ENCODE measurements at places on chromosomes 6 and 20.

DNA sequence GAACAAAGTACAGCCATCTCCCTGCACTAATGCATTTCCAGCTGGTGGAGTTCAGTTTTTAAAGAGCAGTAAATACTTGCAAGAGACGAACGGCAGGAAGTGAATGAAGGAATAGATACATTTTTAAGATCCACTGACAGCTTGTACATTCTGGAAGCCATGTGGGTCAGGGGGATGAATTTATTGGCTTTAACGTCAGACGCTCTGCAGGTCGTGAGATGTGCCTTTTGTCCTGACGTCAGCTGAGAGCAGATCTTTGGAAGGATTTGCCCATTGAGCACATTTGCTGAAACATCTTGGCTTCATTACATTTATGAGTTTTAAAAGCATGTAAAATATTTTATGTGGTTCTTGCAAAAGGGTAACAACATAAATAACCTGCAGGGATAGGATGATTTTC, 29.5 kb upstream of the SALL4 start:
- DNase-seq, result no peak

GRCh38 chr20:430091-430999, 22.2 kb downstream of the RBCK1 start:
- DNase-seq, result no peak

GRCh38 chr6:37876843-37877242, 57.3 kb downstream of the ZFAND3 start:
- DNase-seq, result no peak

- DNase-seq, result no peak
Measured at GRCh38 chr20:43731469-43731868, 4.7 kb upstream of the GTSF1L start.

DNA sequence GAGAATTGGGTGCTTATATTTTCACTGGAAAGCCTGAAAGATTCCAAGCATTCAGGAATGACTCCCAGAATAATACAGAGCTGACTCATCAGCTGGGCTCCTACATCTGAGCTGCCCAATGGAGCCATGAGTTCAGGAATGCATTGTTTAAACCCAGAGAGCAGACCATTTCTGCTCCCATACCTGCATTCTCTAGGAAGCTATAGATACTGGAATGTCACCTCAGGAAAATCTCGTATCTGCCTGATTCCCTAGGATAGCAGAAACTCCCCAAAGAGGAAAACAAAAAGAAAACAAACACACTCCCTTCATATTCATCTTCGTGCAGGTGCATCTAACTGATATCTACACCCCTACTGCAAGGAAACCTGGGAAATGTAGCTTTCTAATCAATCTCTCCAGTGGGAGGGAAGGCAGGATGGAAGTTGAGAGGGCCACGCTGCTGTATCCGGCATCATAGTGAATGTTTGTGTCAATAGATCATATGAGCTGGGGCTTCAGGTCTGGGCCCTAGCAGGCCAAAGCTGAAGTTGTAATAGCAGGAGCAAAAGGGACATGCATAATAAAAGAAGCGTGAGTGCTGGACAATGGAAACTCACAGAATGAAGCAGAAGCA, 8.2 kb upstream of the SLC2A12 start:
- no peak for DNase-seq

DNA sequence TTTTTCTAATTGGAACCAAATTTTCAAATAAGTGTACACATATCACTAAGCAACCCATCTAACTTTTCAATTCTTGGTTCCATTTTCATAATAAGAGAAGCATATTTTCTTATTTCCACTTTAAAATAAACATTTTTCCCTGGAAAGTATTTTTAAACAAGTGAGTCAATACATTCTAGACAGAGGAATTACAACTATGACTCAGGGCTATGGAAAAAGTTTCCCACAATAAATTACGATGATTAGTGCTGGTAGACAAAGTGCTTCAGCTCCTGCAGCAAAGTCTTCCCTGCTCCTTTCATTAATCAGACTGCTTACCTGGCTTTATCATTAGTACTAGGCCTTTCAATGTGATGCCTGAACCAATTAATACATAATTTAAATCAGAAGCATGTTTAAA, 322.5 kb downstream of the HACE1 start:
- DNase-seq, result no peak

DNA sequence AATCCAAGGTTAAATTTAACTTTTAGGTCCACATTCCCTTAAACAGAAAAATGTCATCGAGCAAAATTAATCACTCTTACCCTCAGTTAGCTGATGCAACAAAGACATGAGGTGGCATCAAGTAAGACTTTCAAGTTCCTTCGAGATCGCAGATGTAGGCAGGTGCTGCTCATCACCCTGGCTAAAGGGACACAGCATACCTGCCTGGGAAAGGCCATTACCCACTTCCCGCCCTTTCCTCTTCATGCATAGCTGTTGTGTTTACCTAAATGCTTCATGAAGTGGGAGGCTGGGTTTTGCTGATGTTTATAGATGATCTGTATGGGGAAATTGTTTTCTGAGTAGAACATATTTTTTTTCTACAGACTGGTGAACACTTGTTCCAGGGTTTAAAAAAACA, 67.7 kb downstream of the GFRA4 start:
- DNase-seq, result no peak

- DNase-seq, result no peak
Measured at GRCh38 chr6:149384464-149384863, 15.6 kb upstream of the SUMO4 start.

- DNase-seq, result no peak
Measured at GRCh38 chr20:56001106-56001785, 4.1 kb downstream of the CBLN4 start.

DNA sequence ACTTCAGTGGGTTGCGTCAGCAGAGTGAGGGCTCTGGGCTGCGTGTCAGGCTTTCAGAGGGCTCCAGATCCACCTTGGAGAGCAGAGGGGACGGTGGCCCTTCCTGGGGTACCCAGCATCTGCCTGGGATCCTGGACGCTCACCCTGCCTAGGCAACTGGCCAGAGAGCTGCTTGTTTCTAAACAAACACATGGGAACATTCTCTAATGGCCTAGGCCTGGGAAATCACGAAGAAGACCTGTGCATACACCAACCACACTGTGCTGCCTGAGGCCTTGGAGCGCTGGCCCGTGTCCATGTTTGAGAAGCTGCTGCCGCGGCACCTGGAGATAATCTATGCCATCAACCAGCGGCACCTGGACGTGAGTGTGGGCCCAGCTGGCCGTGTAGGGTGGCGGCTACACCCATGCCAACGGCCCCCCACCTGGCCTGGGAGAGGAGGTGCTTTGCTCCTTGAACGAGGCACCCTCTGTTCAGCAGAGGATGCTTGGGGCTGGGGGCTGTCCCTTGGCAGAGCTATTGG, 32.2 kb downstream of the PYGB start:
- DNase-seq, result no peak

- no peak for DNase-seq
Measured at GRCh38 chr6:43669050-43669921, 18.3 kb downstream of the MRPS18A start.

DNA sequence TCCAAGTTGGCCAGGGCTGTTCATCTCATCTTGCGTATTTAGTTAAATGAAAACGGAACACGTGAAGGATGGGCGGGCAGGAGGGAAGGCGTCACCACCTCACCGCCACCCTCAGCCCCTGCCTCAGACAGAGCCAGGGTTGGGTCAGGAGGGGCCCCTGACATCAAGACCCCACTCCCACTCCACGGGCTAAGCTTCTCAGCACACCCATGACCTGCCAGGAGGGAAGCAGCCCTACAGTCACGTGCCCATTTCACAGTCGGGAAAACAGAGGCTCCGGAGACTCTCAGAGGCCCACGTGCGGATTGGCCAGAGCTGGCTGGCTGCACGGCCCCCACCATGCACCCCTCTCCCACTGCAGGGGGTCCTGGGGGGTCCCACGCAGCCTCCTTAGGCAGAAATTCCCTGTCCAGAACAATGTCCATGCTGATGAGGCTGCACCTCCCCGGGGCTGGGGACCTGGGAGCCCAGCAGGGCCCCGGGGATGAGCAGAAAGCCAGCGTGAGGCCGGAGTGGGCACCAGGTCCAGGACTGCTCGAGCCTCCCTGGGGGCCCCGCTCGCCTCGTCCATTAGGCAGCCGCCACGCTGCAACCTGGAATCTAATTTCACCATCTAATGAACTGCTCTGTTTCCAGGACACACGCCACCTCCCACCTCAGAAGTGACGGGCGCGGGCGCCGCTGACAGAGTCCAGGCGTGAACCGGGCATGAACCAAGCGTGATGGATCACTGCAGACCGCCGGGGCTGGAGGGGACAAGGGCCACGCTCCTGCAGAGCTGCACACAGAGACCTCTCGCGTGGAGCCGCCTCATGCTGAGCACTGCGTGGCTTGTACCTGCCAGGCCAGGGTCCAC, 15.8 kb downstream of the KCNQ2 start:
- peak; percentile 99 for DNase-seq

GRCh38 chr6:154359161-154359574, 2.6 kb upstream of the IPCEF1 start:
- DNase-seq, result no peak

GRCh38 chr6:133587546-133588160, 301.3 kb upstream of the TCF21 start:
- DNase-seq, result no peak

GRCh38 chr6:79762370-79762769, 131.2 kb downstream of the SH3BGRL2 start:
- peak; percentile 32 for DNase-seq

GRCh38 chr6:152636021-152636608, 1.0 kb downstream of the SYNE1 start:
- peak; percentile 9 for DNase-seq

DNA sequence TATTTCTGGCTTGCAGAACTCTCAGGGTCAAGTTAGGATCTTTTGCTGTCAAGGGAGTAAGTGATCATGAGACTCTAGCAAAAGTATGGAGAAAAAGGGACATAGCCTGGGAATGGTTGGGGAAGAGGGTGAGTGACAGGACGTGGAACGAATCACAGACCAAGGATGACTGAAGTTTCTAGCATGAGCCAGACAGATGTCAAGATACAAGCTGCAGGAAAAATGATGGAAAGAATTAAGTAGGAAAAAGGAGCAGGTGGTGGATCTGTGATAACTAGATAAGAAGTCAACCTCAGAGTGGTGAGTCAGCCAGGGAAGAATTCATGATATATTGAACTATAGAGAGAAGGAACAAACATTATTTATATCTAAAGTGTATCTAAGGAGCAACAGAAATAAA, 159.8 kb upstream of the SYNDIG1 start:
- DNase-seq, result peak; percentile 55

GRCh38 chr6:34032856-34033255, 113.0 kb downstream of the GRM4 start:
- DNase-seq, result no peak

DNA sequence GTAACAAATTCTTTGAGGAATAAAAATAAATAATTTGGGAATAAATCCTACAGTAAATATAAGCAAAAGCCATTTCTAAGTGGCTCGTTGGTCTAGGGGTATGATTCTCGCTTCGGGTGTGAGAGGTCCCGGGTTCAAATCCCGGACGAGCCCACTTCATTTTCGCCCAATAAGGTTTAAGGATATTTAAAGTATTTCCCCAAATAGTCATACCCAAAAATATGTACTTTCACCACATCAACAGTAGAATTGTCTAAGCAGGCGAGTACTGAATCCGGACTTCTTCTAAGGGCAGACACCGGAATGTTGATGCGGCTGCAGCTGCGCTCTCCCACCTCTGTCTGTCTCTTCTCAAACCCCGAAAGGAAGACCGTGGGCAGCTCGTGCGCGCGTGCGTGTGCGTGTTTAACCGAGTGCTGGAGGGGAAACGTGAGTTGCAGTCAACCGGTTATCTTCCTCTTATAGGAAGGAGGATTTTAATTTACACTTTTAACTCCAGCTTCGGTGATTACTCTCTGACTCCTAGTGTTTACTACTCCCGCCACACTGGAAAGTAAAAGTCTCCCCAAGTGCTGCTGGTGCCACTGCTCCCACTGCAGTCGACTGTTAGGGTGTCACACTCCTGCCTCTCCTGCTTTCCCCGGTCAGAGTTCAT, 155.7 kb upstream of the PRSS16 start:
- DNase-seq, result peak; percentile 40

GRCh38 chr20:1526896-1527295, 30.6 kb downstream of the SIRPD start:
- no peak for DNase-seq

GRCh38 chr6:166490671-166491500, 95.6 kb downstream of the RAMACL start:
- DNase-seq, result peak; percentile 85

GRCh38 chr6:113317891-113318574, 539.1 kb upstream of the MARCKS start:
- DNase-seq, result peak; percentile 90

DNA sequence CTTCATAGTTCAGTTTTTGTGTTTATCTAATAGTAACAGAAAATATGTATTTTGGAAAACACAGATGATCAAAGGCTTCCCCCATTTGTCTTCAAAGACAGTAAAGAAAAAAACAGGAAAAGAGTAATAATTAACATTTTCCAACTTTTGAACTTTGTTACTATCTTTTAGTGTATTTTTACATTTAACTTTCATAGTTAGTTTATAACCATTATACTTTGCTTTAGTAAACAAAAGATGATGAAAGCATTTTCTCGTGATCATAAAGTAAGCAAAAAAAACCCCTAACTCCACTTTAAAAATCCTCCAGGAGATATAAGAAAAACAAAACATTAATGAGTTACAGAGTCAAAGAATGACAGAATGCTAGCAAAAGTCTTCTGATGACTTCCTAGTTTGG, 13.6 kb upstream of the GPRC6A start:
- no peak for DNase-seq

GRCh38 chr6:118524686-118525085, 23.4 kb upstream of the PLN start:
- no peak for DNase-seq

DNA sequence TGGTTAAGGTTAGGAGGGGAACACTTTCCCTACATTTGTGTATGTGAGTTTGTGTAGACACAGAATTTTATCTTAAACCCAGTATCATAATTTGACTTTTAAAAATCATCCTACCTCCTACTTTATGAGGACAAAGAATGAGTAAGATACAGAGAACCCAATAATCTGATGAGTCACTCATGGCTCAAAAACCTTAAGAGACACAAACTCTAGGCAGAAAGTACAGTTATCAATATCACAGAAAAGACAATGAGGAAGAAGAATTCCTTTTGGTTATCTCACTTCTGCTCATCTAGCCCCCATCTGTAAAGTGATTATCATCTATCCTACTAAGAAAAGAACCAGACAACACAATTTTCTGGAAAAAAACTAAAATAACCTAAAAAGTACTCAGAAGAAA, 87.7 kb downstream of the EPB41L2 start:
- no peak for DNase-seq
